ENCODE measurements at places on chromosomes 3 and 15.
A peak's percentile ranks its signal among the peaks of the same experiment; 100 is the strongest.

DNA sequence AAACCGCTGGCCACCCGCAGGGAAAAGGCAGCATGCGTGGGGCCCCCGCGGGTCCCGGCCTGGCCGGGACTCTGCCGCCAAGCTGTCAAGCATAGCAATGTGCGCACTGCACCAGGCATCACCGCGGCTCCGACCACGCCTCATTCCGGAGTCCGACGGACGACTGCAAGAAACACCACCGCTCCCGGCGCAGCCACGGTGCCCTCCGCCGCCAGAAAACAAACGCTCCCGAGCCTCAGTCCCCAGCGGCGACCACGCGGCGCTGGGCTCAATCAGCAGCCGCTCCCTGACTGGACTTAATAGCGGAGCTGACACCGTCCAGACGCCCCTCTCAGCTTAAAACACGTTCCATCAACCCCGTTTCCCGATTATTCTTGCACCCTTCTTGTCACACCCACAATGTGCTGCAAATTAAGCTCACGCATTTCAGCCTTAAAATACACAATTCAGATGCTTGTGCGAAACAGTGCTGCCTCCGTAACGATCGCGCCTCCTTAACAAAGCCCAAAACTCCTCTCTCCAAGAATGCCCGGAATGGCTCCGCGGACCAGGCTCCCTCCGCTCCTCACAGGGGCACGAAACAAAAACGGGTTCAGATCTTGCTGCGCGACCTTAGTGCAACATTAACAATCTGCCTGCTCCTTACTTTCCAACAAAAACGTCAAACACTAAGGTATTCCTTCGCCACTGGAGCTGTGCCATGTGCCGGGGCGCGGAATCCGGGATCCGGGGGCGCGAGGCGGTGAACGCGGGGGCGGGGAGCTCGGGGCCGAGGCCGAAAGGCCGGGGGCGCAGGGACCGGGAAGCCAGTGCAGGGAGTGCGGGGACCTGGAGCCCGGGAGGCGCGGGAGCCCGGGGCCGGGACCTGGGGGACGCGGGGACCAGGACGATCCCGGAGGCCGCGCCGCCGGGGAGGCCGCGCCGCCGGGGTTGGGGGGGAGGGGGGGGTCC lies 655 bp downstream of the CYFIP1 start:
- DNase-seq = peak; percentile 81

DNA sequence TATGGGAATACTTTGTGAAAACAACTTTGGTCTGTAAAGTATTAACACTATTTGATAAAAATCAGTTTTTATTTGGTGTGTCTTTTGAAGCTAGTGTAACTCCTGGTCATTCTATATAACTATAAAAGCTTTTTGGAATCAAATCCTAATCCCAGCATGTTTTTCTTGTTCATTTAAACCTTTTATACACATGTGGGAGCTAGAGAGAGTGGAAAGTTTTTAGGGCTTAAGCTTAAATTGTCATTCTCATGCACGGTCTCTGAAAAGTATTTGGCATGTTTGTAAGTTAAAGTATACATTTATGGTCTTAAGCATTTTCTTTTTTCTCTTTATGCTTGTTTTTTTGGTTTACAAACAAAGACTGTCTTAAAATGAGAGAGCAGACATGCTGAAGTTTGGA lies 83.4 kb upstream of the RARB start:
- DNase-seq = no peak

- no peak for DNase-seq
Observed at GRCh38 chr3:4523710-4524698, 30.9 kb downstream of the ITPR1 start.

DNA sequence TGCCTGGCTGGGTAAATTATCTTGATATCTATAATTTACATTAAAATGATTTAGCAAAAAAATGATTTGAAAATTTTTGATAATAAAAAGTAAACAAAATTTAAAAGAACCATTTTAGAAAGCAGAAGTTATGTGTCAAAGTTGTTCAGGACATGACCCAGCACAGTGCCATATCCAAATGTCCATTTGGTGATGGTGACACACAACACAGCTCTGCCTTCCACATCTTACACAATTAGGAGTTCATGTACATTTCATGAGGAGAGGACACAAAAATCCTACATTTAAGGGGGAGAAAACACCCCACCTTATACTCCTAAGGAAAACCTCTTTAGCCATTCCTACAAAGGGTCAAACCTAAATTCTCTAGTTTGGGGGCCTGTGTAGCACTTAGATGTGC lies 10.7 kb upstream of the UBE2E1 start:
- no peak for DNase-seq

- no peak for DNase-seq
Observed at GRCh38 chr3:127550468-127551157, 39.9 kb downstream of the TPRA1 start.

GRCh38 chr3:146104068-146104467 lies 56.9 kb downstream of the PLOD2 start:
- no peak for DNase-seq

DNA sequence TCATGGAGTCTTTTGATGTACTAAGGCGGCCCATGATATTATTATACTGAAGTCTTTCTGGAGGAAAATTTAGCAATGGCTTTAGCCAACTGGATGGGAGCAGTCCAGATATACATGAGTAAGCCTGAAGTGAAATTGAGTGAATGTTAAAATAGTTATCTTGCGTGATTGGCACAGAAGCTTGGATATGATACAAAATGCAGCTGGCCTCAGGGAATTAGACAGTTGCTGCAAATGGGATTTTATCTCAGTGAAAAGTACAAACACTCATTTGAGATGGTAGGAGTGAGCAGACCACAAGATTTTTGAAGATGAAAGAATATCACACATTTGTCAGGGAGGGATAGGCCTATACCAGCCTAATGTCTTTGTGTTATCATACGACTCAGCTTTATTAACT lies 8.9 kb downstream of the LMOD3 start:
- no peak for DNase-seq

GRCh38 chr3:112086076-112086854 lies at the start of gene C3orf52:
Gene C3orf52, plus strand, starts transcription at chr3:112086389. Its CDS starts 19 bp downstream, at chr3:112086408.
- DNase-seq = no peak

GRCh38 chr3:143751643-143752178 lies 96.6 kb downstream of the SLC9A9 start:
- no peak for DNase-seq

- DNase-seq = no peak
Observed at GRCh38 chr3:148367756-148368155, 329.9 kb upstream of the AGTR1 start.

GRCh38 chr15:52255935-52256334 lies 39.7 kb downstream of the MYO5C start:
- DNase-seq = no peak

DNA sequence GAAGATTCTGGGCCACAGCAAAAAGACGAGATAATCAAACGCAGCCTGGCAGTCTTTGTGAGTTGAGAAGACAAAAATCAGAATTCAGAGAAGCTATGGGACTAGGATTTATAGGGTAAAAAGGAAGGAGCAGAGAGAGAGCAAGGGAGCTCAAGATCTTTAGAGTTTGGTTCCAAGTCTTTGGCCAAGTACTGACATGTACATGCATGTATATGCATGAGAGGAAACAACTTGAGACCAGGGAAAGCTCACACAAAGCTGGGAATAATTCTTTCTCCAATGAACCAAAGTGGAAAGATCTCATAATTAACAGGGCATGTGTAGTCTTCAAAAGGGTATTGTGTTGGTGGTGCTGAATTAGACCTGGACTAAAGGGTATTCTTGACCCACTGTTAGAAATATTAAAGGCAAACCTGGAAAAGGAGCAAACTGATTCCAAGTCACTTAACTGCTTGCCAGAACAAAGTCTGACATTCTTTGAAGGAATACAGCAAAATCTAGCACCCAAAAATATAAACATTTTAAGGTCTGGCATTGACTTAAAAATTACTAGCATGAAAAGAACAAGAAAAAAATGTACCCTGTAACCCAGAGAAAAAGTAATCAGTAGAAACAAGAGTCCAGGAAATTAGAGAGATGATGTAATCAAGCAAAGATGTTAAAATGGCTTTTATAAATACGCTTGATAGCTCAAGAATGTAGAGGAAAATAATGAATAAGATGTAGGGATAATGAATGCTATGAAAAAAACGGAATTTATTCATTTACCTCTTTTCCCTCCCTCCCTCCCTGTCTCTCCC lies 226.0 kb upstream of the CGNL1 start:
- no peak for DNase-seq

DNA sequence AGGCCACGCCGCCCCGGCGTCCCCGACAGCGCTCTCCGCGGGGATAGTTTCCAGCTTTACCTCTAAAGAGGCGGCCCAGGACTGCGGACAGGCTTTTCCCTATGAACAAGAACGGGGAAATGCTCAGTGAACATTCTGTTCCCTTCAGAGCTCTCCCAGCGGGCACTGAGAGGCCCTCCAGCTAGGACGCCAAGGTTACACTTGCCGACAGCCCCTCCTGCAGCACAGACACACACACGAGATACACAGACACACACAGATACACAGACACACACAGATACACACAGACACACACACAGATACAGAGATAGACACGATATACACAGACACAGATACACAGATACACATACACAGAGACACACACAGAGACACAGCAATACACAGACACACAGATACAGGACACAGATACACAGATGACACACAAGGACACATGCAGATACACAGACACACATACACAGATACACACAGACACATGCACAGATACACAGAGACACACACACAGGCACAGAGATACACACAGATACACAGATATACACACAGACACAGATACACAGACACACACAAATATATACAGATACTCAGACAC lies 533 bp upstream of the OCA2 start:
- no peak for DNase-seq

DNA sequence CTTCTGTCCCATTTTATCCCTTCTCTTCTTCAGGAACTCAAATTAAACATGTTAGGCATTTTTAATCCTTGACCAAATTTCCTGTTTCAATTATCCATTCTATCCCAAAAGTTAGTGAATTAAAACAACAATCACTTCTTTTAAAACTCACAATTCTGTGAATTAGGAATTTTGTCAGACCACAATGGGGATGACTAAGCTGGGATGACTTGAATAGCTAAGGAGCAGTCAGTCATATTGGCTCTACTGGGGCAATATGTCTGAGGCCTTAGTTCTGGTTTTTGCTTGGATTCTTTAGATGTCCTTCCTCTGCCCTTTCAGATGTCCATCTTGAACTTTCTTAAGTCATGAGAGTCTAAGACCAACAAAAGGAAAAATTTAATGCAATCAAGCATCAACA lies 178.2 kb upstream of the TGFBR2 start:
- no peak for DNase-seq

DNA sequence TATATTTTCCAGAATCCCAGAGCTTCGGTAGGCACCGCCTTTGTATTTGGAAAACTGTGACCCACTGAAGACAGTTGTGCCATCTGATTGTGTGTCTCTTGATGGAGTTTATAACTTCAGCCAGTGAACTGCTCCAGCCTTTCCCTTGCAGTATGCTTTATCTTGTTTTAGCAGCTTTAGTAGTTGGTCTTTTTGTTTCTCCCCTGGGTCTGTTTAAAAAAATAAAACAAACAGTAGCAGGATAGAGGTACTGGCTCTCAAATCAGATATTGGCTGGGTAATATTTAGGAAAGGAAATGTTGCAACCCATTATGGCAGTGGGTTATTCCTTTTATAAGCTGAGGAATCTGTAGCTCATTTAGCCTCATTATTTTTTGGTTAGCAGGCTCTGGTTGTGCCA lies 151.5 kb upstream of the BFSP2 start:
- no peak for DNase-seq

DNA sequence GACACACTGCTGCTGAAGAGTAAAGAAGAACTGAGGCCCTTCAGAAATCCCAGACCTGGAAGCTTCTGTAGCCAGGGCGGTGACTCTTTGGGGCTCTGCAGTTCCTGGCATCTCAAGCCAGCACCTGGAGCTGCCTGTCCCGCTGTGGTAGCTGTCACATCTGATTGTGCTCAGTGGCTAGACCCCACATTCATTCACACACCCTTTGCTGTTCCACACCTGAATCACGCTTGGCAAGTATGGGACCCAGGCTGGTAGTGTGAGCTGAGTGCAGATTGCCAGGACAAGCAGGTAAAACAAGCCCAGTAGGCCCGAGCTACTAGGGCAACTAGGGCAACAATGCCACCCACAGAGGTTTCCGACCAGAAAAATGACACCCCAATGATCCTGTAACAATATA lies 218.2 kb downstream of the VGLL3 start:
- DNase-seq = no peak

DNA sequence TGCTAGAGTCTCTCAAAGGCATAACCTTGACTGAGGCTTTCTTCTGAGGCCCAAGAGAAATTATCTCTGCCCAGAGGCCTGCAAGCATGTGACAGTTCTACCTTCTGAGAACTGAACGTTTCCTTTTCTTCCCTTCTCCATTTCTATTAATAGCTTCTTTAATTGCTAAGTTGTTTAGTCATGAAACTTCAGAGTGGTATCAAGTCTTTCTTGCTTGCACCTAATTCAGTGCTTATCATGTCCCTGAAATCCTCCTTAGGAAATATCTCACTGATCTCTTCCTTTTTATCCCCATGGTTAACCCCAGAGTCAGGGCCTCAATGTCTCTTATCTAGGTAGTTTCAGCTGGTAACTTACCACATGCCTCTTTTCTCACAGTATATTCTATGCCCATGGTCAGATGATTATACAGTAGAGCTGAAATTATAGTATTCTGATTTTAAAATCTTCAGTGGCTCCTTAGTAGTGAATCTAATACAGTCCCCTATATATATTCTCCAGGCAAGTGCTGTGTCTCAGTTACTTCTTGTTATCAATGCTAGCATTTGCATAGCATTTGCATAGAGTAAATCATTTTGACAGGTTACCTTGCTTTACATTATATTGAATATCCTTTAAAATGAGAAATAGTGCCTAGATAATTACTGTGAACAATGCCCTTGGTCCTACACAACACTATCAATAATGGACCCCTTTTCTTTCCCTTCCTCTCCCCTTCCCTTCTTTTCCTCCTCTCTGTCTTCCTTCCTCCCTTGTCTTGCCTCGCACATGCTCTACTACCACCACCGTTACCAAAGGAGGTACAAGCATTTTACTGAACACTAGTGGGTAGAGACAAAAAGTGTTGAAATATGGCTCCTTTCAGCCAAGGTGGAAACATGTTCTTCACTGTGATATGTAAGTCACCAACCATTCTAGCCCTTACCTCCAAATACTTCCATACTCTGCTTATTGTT lies 33.0 kb downstream of the KBTBD8 start:
- DNase-seq = no peak

- DNase-seq = no peak
Observed at GRCh38 chr15:54518156-54518882, 540.1 kb downstream of the UNC13C start.

- DNase-seq = no peak
Observed at GRCh38 chr3:177209509-177209908, 12.2 kb upstream of the TBL1XR1 start.

- DNase-seq = peak; percentile 12
Observed at GRCh38 chr3:189622629-189623028, 8.6 kb upstream of the TP63 start.
